Activated CD4-positive, alpha-beta memory T cell treated with anti-CD3 and anti-CD28 coated beads, Interleukin-2, amount 10 ng/mL, durations not matched to agents 7 days and 5 days (primary cell): ENCODE measurements at places on chromosomes 3 and 15. TPM values are rescaled to one million over a fixed set of nuclear protein-coding genes. Genes with fewer than 3 reads are reported as not detected.

DNA sequence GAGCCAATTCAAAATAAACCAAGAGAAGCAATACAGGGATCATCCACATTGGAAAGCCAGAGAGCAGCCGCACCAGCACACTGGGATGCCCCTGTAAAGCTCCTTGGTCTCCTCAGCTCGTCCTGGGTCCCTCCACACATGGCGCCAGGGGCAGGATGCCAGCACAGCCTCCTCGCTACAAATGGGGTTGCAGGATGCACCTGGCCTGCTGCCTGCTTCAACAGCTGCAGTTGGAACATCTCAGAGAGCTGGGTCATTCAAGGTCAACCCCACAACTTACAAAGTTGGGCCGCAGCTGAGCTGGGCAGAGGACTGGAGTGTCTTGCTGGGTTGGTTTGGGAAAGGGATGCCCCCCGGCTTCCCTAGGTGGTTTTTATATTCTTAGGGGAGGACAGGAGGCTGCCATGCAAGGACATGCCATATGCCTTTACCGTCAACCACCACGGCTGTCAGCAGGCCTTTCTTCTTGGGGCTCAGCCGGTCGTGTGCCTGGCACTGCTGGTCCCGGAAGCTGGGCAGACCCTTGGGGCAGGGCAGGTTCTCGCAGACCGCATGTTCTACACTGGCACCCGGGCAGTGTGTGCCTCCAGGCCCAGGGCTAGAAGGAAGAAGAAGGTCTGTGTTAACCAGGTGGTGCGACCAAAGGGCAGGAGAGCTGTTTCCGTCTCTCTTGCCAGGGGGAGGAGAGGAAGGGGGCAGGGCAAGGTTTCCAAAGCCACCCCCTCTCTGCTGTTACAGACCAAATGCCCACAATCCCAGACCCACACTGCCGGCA is 225.2 kb downstream of the ADAMTS17 start:
- no peak for DNase-seq

GRCh38 chr3:134212967-134213665 is 37.5 kb downstream of the RYK start:
- peak; percentile 83 for DNase-seq

- DNase-seq, result no peak
Observed at GRCh38 chr3:142925140-142925539, 36.3 kb upstream of the PCOLCE2 start.

DNA sequence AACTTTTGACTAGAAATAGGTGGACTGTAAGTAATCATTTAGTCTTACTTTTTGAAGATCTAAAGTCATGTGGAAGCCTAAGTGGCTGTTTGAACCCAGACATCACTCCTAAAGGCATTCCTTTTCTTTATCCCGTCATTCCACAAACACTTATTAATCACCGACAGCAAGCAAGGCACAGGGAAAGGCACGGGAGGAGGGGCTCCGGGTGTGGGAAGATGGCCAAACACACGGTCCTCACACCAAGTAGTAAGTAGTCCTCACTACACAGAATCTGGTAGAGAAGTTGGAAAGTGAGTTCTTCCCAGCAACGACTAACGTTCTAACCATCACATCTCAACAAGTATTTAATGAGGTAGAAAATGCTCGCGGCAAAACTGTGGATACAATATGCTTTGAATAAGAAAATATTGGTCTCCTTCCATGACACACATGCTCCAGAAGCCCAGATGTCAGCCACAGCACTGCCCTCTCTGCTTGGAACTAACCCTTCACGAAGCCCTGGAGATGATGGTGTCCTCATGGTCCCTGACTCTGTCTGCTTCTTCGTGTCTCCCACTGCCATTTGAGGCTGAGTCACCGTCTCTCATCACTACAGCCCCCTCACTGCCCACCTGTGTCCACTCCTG is 202.2 kb downstream of the OPA1 start:
- DNase-seq, result no peak

GRCh38 chr3:133153382-133153781 is 115.2 kb downstream of the TMEM108 start:
- no peak for DNase-seq

GRCh38 chr3:172511783-172512762 is 11.2 kb downstream of the TNFSF10 start:
- peak; percentile 79 for DNase-seq

DNA sequence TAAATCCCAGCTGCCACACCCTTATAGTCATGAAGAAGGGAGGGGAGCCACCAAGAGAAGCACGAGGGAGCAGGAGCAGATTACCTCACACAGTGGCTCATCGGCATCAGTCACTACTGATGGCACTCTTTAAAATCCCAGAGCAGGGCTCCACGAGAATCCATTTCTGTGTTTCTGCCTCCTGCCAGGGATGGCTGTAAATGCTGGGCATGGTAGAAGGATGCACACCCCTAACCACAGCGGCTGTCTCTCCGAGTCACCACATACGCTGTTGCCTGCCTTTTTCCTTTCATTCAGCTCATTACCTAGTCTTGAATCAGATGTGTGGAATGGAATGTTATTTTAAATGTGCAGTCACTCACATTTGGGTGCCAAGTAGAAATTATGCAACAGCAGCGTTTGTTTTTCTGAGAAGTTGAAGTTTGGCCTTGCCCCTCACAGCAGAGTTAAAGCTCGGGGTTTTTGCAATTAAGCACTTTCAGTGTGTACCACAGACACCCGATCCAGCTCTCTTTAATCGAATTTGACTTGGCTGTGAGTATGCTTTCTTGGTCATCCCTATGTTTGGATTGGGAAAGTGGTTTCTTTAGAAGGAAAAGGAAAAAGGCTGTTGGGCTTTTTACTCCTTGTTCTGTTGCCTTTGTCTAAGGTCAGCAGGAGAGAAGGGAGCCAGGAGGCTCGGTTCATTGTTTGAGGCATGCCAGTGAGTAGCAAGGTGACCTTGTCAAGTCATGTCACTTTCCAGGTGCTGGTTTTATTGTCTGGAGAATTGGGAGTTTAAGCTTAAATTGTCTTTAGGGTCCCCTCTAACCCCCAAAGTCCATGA is 284.2 kb upstream of the TPM1 start:
- no peak for DNase-seq

- DNase-seq, result no peak
Observed at GRCh38 chr3:147400111-147400510, 6.2 kb downstream of the ZIC4 start.

DNA sequence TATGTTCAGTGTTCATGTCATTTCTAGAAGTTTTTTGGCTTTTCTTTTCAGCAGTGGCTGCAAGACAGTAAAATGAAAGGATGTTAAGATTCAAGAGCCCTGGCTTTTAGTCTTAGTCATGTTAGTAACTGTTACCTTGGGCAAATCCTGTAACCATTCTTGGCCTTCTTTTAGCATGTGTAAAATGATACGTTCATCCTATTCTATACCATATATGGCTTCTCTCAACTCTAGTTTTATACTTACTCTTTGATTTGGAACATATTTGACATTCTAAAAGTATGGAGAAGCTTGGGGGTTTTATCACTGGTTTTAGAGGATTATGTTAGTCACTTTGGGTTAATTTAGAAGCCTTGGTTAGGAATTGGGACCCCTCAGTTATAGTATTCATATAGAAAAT is 20.1 kb downstream of the GTF2E1 start:
- no peak for DNase-seq

The TGM5 gene
- 0.28 TPM for total RNA-seq

- no peak for DNase-seq
Observed at GRCh38 chr3:115658032-115658336, 34.7 kb downstream of the GAP43 start.

The GATA2 gene
- total RNA-seq, result 0.08 TPM

The IL17RB gene
- 62.4 TPM for total RNA-seq

GRCh38 chr3:197336348-197336747 is 37.9 kb upstream of the DLG1 start:
- no peak for DNase-seq

DNA sequence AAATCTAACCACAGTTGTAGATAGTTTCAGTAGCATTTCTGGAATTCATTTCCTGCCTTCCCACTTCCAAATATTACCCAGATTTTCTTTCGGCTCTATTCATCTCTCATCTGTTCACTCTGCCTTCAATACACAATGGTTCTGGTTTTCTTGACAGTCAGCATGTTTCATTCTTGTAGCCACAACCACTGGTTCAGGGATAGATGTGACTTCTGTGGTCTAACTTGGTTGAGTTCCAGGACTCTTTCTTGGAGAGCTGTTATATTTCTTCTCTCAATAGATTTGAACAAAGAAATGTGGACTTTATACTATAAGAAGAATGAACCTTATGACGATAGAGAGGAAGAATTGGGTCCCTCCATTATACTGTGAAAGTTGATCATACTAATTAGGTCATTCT is 228.8 kb downstream of the NSUN3 start:
- DNase-seq, result no peak

- DNase-seq, result no peak
Observed at GRCh38 chr15:55403531-55403930, 4.6 kb downstream of the CCPG1 start.

The CCR3 gene
- total RNA-seq, result 1.2 TPM

DNA sequence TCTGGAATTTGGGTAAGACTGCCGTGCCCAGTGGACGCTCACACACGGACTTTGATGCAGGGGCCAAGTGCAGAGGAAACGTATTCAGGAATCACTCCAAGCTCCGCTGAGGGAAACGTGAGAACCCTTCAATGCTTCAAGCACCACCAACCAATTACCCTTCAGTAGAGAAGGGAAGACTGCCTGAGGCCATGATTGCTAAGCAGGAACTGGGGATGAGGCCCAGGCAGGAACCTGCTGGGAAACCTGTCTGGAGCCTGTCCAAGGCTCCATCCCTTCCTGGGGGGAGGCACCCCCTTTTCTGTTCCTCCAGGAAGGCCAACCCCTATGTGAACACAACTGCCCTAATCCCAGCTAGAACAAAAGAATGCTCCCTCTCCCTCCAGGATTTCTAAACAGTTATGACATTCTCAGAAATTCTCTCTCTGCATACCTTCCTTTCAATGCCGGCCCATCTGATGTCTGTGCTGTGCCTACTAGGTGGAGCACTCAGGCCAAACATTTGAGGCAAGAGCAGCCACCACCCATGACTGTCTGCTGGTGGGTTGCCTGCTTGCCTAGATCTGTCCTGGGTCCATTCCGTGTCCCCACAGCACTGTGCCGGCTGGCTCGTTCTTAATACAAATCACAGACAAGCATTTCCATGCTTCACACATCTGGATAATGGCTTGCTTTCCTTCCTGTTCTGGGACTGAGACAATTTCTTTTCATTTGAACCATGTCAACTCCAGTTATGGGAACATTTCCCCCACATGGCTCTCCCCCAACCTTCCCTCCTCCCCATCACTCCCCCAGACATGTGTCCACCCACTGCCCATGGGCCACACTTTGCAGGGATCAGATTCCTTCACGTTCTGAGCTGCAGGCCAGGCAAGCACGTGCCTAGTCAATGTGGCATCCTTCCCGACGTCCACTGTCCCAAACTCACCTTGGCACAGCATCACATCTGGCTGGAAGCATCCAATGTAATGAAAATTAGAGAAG is 149.4 kb downstream of the ADAMTS17 start:
- no peak for DNase-seq

The FBN1 gene
- 1.3 TPM for total RNA-seq

The GALNT15 gene
- not detected for total RNA-seq

- DNase-seq, result no peak
Observed at GRCh38 chr3:130700541-130700940, 46.1 kb downstream of the PIK3R4 start.

DNA sequence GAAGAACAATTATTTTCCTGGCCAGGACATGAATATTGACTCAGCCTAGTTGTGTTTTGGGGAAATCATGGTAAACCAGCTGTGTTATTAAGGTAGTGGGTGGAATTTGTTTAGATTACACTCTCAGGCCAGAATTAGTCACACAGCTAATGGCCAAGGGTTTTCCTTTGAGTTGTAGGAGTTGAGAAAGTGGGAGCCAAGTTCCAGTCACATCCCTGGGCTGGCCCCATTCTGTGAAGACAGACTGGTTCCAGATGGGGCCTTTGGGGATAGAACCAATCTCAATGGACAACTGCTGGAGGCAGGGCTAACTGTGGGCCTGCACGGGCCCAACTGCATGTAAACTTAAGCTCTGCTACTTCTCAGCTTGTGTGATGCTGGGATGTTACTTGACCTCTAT is 1.4 kb upstream of the RASL12 start:
- no peak for DNase-seq

DNA sequence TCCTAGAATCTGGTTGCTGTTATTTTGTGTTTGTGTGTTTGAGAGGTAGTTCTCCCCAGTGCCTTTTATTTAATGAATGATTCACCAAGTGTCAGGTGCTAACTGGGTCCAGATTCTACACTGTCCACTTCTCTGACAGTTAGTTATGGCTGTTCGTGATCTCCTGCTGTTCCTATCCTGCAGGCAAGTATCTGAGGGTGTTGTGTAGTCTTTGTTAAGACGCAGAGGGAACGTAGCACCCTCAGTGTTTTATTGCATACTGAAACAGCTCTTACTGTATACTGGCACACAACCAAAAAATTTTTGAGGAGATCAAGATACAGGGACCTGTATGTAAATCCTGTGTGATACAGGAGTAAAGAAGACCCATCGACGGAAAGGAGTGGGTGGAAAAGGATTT is 1271.3 kb downstream of the ROBO1 start:
- DNase-seq, result no peak

- DNase-seq, result no peak
Observed at GRCh38 chr3:60189304-60189703, 1061.9 kb downstream of the FHIT start.

DNA sequence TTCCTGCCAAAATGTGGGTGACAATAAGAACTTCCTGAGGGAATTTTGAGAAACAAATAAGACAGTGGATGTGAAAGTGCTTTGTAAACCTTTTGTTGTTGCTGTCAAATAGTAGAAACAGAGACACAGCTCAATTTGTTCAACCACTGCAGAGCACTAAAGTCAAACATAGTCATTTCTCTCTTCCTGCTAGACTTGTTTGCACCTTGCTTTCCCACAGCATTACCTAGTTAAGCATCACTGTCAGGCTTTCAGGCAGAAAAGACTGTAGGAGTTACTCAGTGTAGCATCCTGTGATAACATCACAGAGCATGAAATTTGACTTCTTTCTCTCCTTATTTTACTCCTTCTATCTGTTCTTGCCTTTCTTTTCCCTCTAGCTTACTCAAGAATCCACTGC is 27.1 kb downstream of the SLC12A1 start:
- no peak for DNase-seq

DNA sequence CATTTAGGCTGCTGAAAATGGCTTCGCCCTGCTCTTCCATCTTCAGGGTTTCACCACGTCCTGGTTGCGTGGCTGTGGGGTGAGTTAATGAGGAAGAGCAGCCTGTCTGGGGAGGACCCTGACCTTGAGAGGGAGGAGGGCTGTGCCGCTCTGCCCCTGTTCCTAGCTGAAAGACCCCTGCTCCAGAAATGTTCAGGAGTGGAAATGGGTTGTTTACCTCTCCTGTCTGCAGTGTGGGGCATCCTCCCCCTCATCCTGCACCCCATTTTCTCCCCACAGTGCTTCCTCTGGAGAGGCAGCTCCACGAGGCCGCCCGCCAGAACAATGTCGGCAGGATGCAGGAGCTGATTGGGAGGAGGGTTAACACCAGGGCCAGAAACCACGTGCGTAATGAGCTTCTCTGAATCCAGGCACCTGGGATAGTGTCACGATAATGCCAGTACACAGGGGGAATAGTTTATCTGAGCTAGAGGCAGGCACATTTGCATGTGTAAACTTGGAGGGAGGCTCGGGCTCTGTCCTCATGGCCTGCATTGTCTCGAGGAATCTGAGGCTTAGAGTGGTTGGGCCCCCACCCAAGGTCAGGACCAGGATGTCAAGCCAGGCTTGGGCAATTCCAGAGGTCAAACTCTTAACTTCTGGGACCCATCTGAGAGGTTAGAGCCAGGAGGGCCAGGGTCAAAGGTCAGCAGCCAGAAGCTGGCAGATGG is 4.0 kb downstream of the ANKDD1A start:
- DNase-seq, result no peak

GRCh38 chr15:82679626-82680199 is 30.0 kb downstream of the AP3B2 start:
- DNase-seq, result no peak
